Stimulated activated CD4-positive, alpha-beta T cell treated with anti-CD3 and anti-CD28 coated beads, Interleukin-4, amount 100 ng/mL, for 24 hours (primary cell): ENCODE measurements at places on chromosomes 2 and 18.

DNA sequence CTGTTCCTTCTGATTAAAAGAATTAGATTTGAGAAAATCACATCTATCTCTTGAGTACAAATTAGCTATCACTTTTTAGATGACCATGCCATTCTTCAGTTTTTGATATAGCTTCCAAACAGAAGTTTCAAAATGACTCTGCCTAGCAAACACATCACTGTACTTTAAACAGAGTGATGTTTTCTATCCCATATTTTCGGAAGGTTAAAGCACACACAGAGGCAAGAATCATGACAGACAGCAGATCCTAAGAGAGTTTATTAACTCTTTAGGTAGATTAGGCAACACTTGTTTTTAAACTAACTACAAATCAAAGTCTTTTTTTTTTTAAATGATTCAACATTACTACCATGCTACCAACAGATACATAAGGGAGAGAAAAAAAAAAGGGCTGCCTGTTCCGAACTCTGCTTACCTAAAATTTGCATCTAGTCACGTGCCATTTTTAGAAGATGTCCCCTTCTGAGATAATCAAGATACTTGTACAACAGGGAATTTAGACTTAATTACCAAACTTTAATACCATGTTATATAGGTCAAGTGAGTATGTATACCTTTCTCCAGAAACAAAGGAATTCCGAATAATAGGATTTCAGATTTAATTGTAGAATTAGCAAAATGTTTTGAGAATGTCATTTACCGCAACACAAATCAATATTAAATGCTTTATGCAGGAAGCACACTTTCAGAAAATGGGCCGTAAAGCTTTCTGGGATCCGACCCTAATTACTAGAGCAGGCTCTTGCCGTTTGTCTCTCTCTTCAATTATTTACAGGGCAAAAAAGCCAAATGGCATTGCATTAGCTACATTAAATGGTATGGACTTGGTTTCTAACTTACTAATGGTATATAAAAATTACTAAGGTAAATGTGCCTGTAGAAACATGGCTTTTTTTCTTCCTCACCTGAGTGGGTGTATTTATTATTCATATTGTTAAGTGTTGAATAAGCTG is 2.6 kb downstream of the RBMS1 start:
- no peak for DNase-seq

DNA sequence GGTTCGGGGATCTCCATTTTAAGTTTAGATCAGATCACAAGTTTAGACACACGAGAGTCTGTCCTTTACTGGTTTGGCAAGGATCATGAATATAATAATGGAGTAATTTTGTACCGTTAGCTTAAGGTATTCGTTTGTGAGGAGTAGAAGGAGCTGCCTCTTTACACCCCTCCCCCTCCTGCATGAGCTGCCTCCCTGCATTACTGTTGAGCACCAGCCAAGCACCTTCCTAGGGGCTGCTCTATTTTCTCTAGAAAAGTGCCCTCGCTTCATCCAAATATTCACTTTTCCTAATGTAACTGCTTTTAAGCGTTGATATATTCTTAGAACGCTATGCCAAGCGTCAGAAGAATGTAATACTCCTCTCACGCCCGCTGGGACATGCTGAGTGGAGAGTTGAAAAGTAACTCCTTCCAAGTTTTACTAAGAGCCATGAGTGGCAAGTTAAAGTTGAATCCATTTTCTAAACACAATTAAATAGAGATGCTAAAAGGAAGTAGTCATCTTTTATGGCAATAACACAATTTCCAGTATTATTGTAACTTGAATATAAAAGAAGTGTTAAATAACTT is 25.4 kb upstream of the SCN7A start:
- no peak for DNase-seq

DNA sequence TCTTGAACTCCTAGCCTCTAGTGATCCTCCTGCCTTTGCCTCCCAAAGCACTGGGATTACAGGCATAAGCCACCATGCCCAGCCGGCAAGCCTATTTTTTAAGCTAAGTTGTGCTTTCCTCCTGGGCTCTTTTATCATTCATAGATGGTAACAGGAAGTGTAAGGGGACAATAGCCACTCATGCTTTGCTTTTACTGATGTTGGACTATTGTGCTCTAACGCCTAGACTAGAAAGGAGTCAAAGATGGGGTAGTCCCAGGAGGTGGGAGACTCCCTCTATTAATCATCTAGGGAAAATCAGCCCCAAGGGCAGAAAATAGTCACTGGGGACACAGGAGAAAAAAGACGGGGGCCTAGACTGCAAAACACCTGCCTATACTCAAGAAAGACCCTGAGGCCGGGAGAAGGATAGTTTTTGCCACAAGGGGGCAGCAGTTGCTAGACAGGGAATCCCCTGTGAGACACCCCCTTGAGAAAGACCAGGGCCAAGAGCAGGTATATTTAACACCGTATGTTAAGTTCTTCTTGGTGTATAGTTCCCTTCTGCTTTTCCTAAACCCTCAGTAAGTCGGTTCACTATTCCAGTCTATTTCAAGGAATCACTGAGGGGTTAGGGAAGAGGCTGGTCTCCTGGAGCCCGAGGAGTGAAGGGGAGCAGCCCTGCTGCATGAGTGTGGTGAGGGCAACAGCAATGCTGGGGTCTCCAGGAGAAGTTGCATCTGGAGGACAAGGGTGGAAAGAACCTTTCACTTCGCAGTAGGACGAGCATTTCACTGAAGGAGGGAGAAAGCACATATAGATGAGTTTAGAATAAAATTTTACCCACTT is 2.1 kb upstream of the CXCR1 start:
- peak; percentile 74 for DNase-seq

- DNase-seq = no peak
These were observed 203.5 kb upstream of the UBE2E3 start for GRCh38 chr2:180776921-180777320.

DNA sequence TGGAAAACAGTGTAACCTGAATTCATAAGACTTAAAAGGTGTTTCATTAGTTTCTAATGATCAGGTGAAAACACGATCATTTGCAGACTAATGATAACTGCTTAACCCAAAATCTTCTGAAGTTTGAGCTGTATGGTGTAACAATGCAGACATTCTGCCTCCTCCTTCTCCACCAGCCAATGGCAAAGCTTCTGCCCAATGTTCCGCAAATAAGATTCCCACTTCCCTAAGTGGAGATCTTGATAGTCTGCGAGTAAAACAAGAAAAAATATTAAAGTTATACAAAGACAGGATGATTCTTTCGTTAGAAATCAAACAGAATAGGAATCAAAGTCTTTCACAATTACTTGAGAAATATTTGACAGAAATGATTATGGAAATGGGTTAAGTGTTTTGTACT is 8.1 kb downstream of the C2orf42 start:
- DNase-seq = no peak

DNA sequence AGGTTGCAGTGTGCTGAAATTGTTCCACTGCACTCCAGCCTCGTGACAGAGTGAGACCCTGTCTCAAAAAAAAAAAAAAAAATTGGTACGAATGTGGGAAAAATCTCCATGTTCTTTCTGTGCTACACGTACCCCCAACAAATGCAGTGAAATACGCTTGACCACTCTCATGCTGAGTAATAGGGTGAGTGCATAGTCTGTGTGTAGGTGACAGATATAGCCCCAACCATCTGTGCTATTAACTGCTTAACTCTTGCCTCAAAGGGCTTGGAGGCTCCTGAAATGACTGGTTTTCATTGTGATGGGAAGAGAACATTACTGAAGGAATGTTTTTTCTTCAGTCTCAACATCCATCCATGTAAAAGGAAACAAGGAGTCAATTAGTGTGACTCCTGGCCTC is 15.7 kb downstream of the LYPD1 start:
- no peak for DNase-seq

DNA sequence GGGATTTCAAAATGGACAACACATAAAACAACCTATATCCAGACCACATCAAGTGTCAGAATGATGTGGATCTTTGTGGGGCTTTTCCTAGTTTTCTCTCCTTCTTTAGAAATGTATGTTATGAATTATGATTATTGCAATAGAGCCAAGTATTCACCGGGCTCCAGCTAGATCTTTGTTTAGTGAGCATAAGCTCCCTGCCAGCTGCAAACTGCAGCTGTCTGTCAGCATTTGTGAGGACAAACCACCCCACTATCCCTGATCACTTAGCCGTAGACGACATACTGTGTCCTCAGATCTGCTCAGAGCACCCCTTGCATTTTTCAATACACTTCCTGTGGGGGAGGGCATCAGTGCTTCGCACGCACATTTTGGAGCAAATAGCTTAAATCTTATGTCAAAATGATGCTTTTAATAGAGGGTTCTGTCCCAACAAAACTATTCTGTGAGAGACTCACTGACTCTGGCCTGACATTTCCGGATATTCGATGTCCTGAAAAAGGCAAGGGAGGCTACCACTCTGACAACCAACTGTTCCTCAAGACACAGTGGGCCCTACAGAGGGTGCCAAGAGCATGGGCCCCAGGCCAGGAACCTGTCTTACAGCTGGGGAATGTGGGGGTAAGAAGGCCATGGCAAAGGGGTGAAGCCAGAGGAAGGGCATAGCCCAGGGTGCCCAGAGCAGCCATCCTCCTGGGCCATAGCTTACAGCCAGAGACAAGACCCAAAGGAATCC is 346.0 kb downstream of the ARHGAP15 start:
- DNase-seq = no peak

GRCh38 chr2:58702302-58702885 is 461.3 kb upstream of the FANCL start:
- no peak for DNase-seq

DNA sequence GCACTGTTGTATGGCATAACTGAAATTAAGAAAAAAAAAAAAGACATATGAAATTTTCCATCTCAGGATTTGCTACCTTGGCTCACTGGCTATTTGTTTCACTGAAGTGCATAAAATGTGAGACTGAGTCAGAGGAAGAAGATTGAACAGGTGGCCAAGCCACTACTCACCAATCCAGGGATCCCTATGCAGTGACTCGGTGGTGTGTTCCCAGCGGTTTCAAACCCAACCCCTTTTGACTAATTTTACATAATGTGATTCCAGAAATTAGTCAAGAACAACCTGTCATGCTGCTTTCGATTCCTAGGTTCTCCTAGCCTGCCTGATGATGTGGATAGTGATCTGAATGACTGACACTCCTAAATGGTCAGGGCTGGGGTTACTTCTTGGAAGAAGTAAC is 77.3 kb downstream of the KLHL14 start:
- no peak for DNase-seq

DNA sequence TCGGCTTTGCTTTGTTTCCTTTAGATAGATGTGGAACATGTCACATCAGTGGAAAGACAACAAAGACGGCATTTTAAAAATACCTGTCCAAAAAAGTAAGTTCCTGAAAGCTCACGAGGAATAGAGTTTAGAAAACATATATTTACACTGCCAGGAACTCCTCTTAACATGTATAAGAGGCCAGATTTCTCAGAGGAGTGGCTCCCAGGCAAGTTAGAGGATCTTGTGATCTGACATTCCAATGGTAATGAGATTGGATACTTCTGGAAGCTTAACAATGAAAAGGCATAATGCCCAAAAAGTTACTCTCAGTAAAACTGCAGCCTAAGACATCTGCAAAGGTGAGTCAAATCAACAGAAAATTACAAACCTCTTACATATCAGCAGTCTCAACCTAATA is 77.1 kb downstream of the CYRIA start:
- DNase-seq = no peak

- no peak for DNase-seq
These were observed 596.6 kb downstream of the RNF144A start for GRCh38 chr2:7513834-7514233.

DNA sequence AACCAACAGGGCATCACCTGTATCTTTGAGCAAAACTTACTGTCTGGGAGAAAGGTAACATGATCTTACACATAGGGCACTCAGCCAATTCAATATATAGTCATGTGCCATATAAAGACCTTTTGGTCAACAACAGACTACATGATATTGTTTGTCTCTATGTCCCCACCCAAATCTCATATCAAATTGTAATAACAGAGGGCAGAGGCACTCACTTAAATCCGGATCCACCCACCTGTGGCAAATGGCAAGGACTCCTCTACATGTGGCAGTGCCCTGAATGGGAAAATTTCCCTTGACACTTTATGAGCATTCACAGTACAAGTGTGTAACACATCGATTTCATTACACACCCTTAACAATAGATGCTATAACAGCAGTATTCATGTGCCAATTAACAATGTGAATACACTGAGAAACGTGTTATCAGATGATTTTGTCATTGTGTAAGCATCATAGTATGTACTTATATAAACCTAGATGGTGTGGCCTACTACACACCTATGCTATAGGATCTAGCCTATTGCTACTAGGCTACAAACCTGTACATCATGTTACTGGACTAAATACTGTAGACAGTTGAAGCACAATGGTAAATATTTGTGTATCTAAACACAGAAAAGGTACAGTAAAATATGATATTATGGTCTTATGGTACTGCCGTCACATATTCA is 64.2 kb downstream of the STRADB start:
- DNase-seq = no peak

DNA sequence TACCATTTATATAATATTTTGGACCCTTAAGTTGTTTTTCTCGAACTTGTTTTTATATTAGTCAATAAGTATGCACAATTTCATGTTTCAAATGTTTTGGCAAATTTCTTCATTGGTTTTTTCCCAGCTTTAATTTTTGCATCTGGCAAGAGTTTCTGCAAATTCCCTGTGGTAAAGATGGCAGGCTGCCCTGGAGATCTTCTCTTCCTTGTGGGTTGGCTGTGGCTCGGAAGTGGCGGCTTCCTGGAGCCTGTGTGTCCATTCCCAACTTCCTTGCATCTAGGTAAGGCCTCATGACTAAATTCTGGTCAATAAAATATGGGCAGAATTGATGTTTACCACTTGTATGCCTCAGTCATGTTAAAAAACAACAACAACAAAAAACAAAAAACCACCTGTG is 818.6 kb downstream of the EPHA4 start:
- no peak for DNase-seq

GRCh38 chr18:12929477-12930083 is 18.2 kb upstream of the SEH1L start:
- DNase-seq = no peak

DNA sequence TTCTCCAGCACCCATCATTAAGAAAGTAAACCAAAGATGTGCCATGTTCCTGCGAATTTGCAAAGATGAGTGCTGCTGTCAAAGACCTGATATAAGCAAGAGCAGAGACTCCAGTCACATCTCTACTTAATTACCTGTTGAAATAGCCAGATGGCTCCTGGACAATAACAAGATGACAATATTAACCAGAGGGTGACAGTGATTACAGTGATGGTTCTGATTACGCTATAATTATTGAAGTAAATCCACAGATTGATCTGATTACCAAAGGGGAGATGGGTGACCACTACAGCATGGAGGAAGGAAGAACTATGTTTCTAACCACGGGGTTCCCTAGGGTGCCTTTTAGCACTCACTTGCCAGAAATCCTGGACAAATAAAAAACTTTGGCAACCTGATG is 36.5 kb upstream of the AFF3 start:
- no peak for DNase-seq
